Effector memory CD4-positive, alpha-beta T cell (primary cell): ENCODE measurements at places on chromosomes 7 and 10.

DNA sequence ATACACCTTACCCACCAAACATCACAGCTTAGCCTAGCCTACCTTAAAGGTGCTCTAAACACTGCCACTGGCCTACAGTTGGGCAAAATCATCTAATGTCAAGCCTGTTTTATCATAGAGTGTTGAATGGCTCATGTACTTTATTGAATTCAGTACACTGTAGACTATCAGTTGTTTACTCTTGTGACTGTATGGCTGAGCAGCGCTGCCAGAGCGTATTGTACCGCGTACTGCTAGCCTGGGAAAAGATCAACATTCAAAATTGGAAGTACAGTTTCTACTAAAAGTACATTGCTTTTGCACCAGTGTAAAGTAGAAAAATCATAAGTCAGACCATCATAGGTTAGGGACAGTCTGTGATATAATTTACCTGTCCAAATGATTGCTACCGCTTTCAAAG lies 226.8 kb downstream of the PRPF18 start:
- no peaks in the 10 kb centered on the region for H3K27me3 ChIP-seq
- DNase-seq = no peak
- H3K36me3 ChIP-seq = no peaks in the 10 kb centered on the region
- H3K27ac ChIP-seq = no peak overlapping the region

DNA sequence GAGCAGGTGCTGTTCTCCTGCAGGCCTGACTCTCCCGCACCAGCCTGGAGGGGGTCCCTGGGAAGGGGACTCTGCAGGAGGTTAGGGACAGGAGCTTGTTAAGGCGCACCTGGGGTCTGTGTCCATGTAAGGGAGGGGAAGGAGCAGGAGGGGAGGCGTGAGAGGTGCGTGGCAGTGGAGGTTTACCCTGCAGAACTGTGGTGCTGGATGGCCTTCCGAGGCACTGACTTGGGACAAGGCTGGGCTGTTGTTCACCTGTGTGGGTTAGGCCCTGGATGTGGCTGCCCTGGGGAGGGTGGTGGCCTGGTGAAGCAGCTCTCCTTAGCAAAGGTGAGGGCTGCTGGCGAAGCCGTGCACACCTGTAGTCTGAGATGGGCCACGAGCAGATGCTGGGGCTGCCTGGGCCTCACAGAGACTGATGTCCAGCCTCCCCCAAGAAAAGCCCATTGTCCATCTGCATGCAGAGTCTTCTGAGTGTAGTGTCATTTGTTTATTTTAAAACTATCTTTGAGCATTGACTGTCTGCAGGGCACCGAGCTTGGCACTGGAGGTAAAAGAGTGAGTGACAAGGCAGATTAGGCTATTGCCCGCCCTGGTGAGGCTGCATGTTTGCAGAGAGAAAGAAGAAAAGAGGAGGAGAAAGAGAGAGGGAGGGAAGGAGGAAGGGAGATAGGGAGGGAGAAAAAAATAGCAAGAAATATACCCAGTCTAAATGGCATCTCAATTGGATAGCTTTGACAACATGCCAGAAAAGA lies 225.3 kb downstream of the GLRX3 start:
- no peaks in the 10 kb centered on the region for H3K4me1 ChIP-seq
- no peak overlapping the region for H3K4me3 ChIP-seq
- no peaks in the 10 kb centered on the region for H3K36me3 ChIP-seq
- H3K27ac ChIP-seq = no peak overlapping the region

DNA sequence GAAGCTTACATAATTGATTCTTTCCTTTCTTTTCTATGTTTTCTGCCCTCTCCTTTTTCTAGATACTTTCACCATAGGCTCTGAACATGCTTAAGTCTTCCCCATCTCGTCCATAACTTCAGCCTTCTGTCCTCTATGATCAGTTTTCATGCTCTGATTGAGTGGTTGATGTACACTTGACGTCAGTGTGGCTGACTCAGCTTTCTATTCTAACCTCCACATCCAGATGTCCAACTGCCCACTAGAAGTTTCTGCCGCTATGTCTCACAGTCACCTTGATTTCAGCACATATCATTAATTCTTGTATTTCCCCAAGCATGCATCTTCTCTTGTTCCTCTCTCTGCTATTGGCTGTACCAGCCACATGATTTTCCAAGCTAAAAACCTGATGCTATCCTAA lies 15.0 kb downstream of the CDK14 start:
- no peak for DNase-seq
- no peak overlapping the region for H3K27ac ChIP-seq
- no peaks in the 10 kb centered on the region for H3K4me1 ChIP-seq
- no peaks in the 10 kb centered on the region for H3K36me3 ChIP-seq
- H3K27me3 ChIP-seq = no peaks in the 10 kb centered on the region
- no peak overlapping the region for H3K4me3 ChIP-seq

DNA sequence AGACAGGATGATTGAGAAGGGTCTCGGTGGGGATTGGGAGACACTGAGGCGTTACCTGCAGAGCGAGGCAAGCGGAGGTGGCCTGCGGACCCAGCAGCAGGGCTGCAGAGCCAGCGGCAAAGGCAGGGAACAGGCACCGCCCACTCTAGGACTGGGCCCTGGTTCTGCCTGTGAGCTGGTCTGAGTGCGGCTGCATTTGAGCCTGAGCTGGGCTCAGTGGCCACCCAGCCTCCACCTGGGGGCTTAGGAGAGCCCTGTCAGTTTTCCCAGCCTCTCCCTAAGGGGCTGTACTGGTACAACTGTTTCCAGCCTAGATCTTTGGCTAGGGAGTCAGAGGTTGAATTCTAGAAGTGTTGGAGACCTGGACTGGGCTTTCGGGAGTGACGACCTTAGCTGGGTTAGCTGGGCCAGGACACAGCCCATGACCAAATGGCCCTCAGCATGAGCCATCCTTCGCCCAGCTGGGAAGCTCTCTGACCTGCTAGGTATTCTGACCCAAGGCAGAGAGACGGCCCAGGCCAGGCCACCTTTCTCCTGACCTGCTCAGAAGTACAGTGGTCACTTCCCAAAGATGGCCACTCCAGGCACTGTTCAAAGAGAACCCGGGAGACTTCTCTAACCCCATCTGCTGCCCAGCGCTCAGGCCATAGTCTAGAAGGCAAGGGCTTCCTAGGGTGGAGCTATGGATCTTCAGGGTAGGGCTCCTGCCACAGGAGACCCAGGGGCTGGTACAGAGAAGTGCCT lies 64.9 kb downstream of the PAX2 start:
- no peak overlapping the region for H3K27ac ChIP-seq
- no peak for DNase-seq
- no peaks in the 10 kb centered on the region for H3K36me3 ChIP-seq
- peaks cover 21% of the 10 kb centered on the region for H3K27me3 ChIP-seq
- no peaks in the 10 kb centered on the region for H3K4me1 ChIP-seq

DNA sequence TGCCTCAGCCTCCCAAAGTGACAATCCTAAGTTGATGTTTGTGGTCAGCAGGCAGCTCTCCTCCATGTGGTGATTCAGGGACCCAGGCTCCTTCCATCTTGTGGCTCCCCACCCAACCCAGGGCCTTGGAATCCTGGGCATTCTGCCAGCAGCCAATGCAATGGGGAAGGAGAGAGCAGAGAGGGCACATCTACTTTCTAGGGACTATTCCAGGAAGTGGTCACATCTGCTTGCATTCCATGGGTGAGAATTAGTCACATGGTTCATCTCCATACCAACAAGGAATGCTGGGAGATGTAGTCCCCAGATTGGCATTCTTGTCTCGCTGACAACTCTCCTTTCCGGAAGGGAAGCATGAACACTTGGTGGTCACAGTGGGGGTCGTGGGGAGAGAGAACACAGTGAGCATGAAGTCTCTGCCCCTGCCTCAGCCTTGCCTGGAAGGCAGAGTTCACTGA lies 9.9 kb upstream of the SRRM3 start:
- no peaks in the 10 kb centered on the region for H3K4me1 ChIP-seq
- no peaks in the 10 kb centered on the region for H3K36me3 ChIP-seq
- H3K27me3 ChIP-seq = no peaks in the 10 kb centered on the region
- DNase-seq = no peak
- H3K27ac ChIP-seq = no peak overlapping the region

- H3K36me3 ChIP-seq = no peaks in the 10 kb centered on the region
- DNase-seq = no peak
- H3K27me3 ChIP-seq = no peaks in the 10 kb centered on the region
- H3K4me1 ChIP-seq = no peaks in the 10 kb centered on the region
- no peak overlapping the region for H3K27ac ChIP-seq
- no peak overlapping the region for H3K4me3 ChIP-seq
These were observed 57.8 kb downstream of the ANKMY2 start for GRCh38 chr7:16587790-16588189.

DNA sequence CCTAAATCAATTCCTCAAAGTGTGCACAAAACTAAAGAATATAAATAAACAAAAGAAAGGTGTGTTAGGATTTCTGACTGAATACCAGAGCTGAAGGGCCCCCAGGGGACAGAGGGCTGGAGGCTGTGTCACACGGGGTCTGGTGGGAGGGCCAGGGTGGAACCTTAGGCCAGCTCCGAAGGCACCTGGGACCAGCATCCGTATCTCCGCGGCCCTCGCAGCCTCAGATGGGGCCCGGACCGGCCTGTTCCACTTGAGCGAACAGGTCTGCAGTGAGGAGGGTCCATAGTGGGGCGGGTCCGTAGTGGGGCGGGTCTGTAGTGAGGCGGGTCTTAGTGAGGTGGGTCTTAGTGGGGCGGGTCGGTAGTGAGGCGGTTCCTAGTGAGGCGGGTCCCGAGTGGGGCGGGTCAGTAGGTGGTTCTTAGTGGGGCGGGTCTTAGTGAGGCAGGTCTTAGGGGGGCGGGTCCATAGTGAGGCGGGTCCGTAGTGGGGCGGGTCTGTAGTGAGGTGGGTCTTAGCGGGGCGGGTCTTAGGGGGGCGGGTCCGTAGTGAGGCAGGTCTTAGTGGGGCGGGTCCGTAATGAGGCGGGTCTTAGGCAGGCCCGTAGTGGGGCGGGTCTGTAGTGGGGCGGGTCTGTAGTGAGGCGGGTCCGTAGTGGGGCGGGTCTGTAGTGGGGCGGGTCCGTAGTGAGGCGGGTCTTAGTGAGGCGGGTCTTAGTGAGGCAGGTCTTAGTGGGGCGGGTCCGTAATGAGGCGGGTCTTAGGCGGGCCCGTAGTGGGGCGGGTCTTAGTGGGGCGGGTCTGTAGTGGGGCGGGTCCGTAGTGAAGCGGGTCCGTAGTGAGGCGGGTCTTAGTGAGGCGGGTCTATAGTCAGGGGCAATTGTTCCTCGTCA lies 15.1 kb downstream of the GPR146 start:
- DNase-seq = no peak
- peaks cover 25% of the 10 kb centered on the region for H3K4me1 ChIP-seq
- no peak overlapping the region for H3K4me3 ChIP-seq
- peaks cover 5% of the 10 kb centered on the region for H3K36me3 ChIP-seq
- H3K27ac ChIP-seq = no peak overlapping the region
- H3K27me3 ChIP-seq = no peaks in the 10 kb centered on the region

DNA sequence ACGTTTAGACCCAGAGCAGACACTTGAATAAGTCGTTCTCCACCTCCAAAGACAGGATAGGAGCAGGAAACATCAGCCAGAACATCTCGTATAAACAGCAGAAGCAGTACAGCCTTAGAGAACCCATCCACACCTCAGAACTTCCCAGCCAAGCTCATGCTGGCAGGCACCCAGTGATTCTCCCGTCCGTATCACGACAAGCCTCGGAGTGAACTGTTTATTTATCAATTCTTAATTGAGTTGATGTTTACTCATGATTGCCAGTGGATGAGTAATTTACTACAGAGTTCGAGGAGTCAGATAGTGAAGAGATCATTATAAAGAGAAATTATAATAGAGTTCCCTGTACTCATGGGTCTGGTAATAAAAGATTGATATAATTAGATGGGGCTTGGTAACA lies 811.5 kb downstream of the LRMDA start:
- no peak overlapping the region for H3K27ac ChIP-seq
- no peaks in the 10 kb centered on the region for H3K36me3 ChIP-seq
- H3K4me3 ChIP-seq = no peak overlapping the region
- no peaks in the 10 kb centered on the region for H3K27me3 ChIP-seq

GRCh38 chr7:155373359-155374273 lies 75.9 kb downstream of the INSIG1 start:
- peak overlapping the region; percentile 22 for H3K4me3 ChIP-seq
- peaks cover 21% of the 10 kb centered on the region for H3K4me1 ChIP-seq
- peaks cover 35% of the 10 kb centered on the region for H3K27me3 ChIP-seq
- DNase-seq = no peak
- no peaks in the 10 kb centered on the region for H3K36me3 ChIP-seq
